Left ventricle myocardium inferior (tissue), 1 donor: ENCODE measurements at places on chromosomes 6 and 20. TPM values are rescaled to one million over a fixed set of nuclear protein-coding genes. Genes with fewer than 3 reads are reported as not detected.

C6orf163 gene
- 1.6 TPM for total RNA-seq

BCAS1 gene
- not detected for total RNA-seq

GRCh38 chr6:45591890-45592289, 214.2 kb upstream of the SUPT3H start:
- no peaks in the 10 kb centered on the region for H3K27me3 ChIP-seq
- H3K27ac ChIP-seq = no peak overlapping the region
- no peak overlapping the region for H3K4me3 ChIP-seq
- no peak for DNase-seq
- H3K4me1 ChIP-seq = peaks cover 12% of the 10 kb centered on the region
- H3K36me3 ChIP-seq = no peaks in the 10 kb centered on the region

GRCh38 chr6:13383328-13384163, 55.2 kb upstream of the TBC1D7 start:
- H3K27ac ChIP-seq = no peak overlapping the region
- DNase-seq = no peak
- no peak overlapping the region for H3K4me3 ChIP-seq
- no peaks in the 10 kb centered on the region for H3K27me3 ChIP-seq
- H3K36me3 ChIP-seq = no peaks in the 10 kb centered on the region

DNA sequence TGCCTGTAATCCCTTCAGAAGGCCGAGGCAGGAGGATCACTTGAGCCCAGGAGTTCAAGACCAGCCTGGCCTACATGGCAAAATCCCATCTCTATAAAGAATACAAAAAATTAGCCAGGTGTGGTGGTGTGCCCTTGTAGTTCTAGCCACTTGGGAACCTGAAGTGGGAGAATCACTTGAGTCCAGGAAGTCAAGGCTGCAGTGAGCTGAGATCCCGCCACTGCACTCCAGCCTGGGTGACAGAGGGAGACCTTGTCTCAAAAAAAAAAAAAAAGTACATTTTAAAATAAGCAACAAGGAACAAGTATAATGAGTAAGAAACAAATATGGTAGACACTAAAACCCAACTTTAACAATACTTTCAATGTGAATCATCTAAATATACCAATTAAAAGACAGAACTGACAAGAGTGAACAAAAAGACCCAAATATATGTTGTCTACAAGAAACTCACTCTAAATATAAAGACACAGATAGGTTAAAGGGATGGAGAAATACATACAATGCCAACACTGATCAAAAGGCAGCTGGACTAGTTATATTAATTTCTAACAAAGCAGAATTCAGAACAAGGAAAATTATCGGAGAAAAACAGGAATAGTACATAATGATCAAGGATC, 37.7 kb downstream of the RANBP9 start:
- no peak overlapping the region for H3K4me3 ChIP-seq
- peaks cover 27% of the 10 kb centered on the region for H3K4me1 ChIP-seq
- DNase-seq = no peak

GRCh38 chr20:42083280-42083679, 465.1 kb upstream of the CHD6 start:
- H3K27me3 ChIP-seq = no peaks in the 10 kb centered on the region
- H3K4me1 ChIP-seq = peaks cover 16% of the 10 kb centered on the region
- DNase-seq = no peak
- no peak overlapping the region for H3K4me3 ChIP-seq
- peak overlapping the region; percentile 72 for H3K27ac ChIP-seq
- no peaks in the 10 kb centered on the region for H3K36me3 ChIP-seq

DNA sequence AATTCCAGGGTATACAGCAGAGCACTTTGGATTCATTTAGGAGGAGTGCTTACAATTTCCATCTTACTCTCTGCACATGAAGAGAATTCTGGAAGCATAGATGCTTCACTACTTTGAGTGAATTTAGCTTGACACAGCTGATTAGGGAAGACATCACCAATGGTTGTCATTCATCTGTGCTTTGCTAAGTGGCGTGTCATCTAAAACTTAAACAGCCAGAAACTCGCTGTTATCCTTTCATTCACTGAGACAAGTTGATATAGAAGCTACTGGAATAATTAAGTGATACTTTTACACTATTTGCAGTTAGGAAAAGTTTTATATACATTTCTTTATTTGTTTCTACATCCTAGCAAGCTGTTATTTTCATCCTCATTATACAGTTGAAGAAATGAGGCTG, 635.3 kb upstream of the FLRT3 start:
- H3K4me1 ChIP-seq = no peaks in the 10 kb centered on the region
- H3K4me3 ChIP-seq = no peak overlapping the region
- no peaks in the 10 kb centered on the region for H3K36me3 ChIP-seq
- no peak overlapping the region for H3K27ac ChIP-seq
- no peaks in the 10 kb centered on the region for H3K27me3 ChIP-seq

GRCh38 chr20:63843778-63844177, 12.7 kb upstream of the ZBTB46 start:
- no peak overlapping the region for H3K4me3 ChIP-seq
- peaks cover 53% of the 10 kb centered on the region for H3K4me1 ChIP-seq
- DNase-seq = no peak
- H3K36me3 ChIP-seq = no peaks in the 10 kb centered on the region
- H3K27ac ChIP-seq = peak overlapping the region; percentile 92

- no peak overlapping the region for H3K4me3 ChIP-seq
- no peaks in the 10 kb centered on the region for H3K4me1 ChIP-seq
- H3K27ac ChIP-seq = no peak overlapping the region
- no peaks in the 10 kb centered on the region for H3K36me3 ChIP-seq
- no peaks in the 10 kb centered on the region for H3K27me3 ChIP-seq
These were observed 397.0 kb downstream of the FRK start for GRCh38 chr6:115663681-115664080.

DNA sequence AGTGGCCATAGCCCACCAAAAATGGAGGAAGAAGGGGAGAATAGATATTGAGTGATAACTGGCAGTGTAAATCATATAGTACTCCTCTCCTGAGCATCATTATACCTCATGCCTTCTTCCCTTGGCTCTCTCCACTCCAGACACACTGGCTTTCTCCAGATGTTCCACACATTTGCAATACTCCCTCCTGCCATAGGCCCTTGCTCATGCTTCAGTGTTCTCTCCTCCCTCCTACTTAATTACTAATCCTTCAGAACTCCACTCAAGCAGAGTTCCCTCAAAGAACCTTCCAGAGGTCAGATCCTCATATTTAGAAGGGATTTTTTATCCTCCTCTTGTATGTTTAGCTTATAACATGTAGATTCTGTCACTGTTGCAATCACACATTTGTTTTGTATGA, 279.5 kb upstream of the SUPT3H start:
- no peak for DNase-seq
- no peaks in the 10 kb centered on the region for H3K4me1 ChIP-seq

DNA sequence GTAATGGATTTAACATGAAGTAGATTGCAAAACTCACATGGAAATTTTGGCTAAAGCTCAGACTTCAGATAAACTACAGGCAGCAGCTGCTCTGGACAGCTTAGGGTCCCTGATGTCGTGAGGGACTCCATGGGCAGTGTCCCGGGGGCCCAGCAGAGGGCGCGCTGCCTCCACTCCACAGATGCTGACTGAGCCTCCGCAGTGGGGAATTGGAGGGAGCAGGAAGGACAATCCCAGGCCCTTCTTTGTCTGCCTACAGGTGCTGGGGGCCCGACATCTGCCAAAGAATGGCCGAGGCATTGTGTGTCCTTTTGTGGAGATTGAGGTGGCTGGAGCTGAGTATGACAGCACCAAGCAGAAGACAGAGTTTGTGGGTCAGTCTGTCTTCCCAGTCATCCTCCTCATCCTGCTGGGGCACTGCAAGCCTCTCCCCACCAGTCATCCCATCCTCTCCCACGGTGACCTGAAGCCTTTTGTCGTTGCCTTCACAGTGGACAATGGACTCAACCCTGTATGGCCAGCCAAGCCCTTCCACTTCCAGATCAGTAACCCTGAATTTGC, 35.9 kb downstream of the PLCG1 start:
- peaks cover 55% of the 10 kb centered on the region for H3K36me3 ChIP-seq
- H3K4me3 ChIP-seq = no peak overlapping the region
- peak overlapping the region; percentile 89 for H3K27ac ChIP-seq
- DNase-seq = peak; percentile 90
- H3K27me3 ChIP-seq = no peaks in the 10 kb centered on the region
- peaks cover 71% of the 10 kb centered on the region for H3K4me1 ChIP-seq

WFDC2 gene
- not detected for total RNA-seq

SCUBE3 gene
- 8.8 TPM for total RNA-seq

DEFB124 gene
- not detected for total RNA-seq

KHDC1L gene
- not detected for total RNA-seq

DNA sequence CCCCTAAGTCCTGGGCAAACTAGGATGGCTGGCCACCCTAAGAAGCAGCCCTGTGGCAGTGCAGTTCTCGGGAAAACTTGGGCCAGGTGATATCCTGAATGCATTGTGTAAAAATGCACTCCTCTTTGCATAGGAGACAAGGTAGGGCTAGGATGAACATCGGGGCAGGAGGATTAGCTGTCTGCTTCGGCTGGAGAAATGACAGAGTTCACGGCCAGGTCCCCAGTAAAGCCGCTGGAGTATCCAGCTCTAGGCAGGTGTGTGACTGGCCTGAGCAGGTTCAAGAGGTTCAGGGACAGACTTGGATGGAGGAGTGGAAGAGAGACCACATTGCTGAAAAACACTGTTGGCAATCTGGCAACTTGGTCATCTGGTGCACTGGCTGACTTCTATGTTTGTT, 26.4 kb downstream of the DTD1 start:
- peaks cover 14% of the 10 kb centered on the region for H3K4me1 ChIP-seq
- H3K27me3 ChIP-seq = no peaks in the 10 kb centered on the region
- no peak overlapping the region for H3K4me3 ChIP-seq
- no peak overlapping the region for H3K27ac ChIP-seq

LY6G6C gene
- not detected for total RNA-seq

SLC35D3 gene
- total RNA-seq = 0.08 TPM

- peaks cover 100% of the 10 kb centered on the region for H3K27me3 ChIP-seq
- H3K27ac ChIP-seq = no peak overlapping the region
- H3K4me1 ChIP-seq = no peaks in the 10 kb centered on the region
These were observed 87.6 kb downstream of the YTHDF1 start for GRCh38 chr20:63128367-63128766.

GRCh38 chr6:52503323-52503747, 73.5 kb downstream of the TRAM2 start:
- peak; percentile 34 for DNase-seq
- peaks cover 85% of the 10 kb centered on the region for H3K4me1 ChIP-seq
- peak overlapping the region; percentile 87 for H3K27ac ChIP-seq
- no peaks in the 10 kb centered on the region for H3K27me3 ChIP-seq

SSTR4 gene
- total RNA-seq = not detected

DNA sequence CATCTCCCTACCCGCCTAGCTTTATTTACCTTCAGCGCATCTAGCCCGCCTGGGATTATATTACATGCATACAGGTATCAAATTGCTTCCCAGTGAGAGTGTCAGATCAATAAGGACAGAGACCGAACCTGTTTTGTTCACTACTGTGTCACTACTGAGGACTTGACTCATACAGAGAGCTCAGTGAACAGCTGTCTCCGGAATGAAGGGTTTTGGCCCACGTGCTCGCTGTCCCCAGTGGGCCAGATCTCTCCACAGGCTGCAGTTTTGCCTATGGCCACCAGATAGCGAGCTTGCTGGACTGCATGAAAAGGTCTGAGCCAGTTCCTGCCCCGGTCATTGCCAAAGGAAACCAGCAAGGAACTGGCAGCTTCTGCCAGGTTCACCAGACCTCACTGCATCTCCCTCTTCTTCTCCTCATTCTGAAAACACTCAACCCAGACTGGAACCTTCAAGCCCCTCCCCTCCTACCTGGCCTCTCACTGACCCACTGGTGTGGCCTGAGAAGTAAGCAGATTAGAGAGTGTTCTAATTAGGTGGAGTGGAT, 150.8 kb downstream of the ZMYND8 start:
- H3K27ac ChIP-seq = no peak overlapping the region
- H3K4me3 ChIP-seq = no peak overlapping the region
- no peaks in the 10 kb centered on the region for H3K27me3 ChIP-seq
- H3K4me1 ChIP-seq = peaks cover 17% of the 10 kb centered on the region

GRCh38 chr6:130677312-130677711, 149.9 kb upstream of the SMLR1 start:
- no peaks in the 10 kb centered on the region for H3K27me3 ChIP-seq
- H3K36me3 ChIP-seq = no peaks in the 10 kb centered on the region
- no peak overlapping the region for H3K4me3 ChIP-seq
- H3K27ac ChIP-seq = no peak overlapping the region
- H3K4me1 ChIP-seq = no peaks in the 10 kb centered on the region

DNA sequence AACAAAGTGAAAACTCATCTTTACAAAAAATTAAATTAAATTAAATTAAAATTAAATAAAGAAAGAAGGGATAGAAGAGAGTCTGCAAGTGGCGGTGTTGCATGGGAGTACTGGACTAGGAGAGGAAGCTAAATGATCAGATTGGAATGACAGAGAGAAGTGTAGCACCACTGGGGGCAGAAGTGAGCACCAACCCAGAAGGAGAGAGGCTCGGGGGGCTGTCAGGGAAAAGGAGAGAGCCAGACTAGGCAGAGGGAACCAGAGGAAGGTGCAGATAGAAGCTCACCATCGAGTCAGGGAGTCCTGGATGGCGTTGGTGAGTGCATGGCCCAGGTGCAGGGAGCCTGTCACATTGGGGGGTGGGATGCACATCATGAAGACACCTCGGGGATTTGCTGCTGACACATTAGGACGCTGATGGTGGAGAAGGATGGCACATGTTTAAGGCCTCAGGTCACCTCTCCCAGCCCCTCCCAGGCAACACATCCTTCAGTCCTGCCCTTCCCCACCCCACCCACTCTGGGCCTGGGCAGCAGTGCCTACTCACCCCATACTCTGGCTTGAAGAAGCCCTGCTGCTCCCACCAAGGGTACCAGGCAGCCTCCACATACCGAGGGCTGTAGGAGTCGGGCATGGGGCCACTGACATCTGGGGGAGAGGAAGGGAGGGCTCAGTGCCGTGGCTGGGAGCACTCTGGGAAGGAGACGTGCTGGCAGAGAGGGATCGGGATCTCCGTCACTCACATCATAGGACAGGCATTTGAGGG, 4.0 kb downstream of the VARS1 start:
- no peaks in the 10 kb centered on the region for H3K27me3 ChIP-seq
- H3K27ac ChIP-seq = no peak overlapping the region
- H3K36me3 ChIP-seq = peaks cover 27% of the 10 kb centered on the region
- no peak for DNase-seq
- no peak overlapping the region for H3K4me3 ChIP-seq

GRCh38 chr20:51696304-51697071, 71.7 kb downstream of the ATP9A start:
- no peak overlapping the region for H3K27ac ChIP-seq
- peaks cover 11% of the 10 kb centered on the region for H3K36me3 ChIP-seq
- peaks cover 14% of the 10 kb centered on the region for H3K4me1 ChIP-seq
- no peak for DNase-seq

BHLHE23 gene
- not detected for total RNA-seq

- H3K4me1 ChIP-seq = peaks cover 5% of the 10 kb centered on the region
- H3K27ac ChIP-seq = no peak overlapping the region
- H3K36me3 ChIP-seq = no peaks in the 10 kb centered on the region
These were observed 44.5 kb upstream of the GJE1 start for GRCh38 chr6:142087950-142088857.

BCL2L1 gene
- 53.2 TPM for total RNA-seq

GRCh38 chr6:126937426-126937825, 181.0 kb upstream of the RSPO3 start:
- no peak overlapping the region for H3K4me3 ChIP-seq
- no peak for DNase-seq
- no peaks in the 10 kb centered on the region for H3K4me1 ChIP-seq
- H3K27me3 ChIP-seq = no peaks in the 10 kb centered on the region
